ENCODE measurements at places on chromosomes 2 and 18. TPM values are rescaled to one million over a fixed set of nuclear protein-coding genes. Genes with fewer than 3 reads are reported as not detected.

DNA sequence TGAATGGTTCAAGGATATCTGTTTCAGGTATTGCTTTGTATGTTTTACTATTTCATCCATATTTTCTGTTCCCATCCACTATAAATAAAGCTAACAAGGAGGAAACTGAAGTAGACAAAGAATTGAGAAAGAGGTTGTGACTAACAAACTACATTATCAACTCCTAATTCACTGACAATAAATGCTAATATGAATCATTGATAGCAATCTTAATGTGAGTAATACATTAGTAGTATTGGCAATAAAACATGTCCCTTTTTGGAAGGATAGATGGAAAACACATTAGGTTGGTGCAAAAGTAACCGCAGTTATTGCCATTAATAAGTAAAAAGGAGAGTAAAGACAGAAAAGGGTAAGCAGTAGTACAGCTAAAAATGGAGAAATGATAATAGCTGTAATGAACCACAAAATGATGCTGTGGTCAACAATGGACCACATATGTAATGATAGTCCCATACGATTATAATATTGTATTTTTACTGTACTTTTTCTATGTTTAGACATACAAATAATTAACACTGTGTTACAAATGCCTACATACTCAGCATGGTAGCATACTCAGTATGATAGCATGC is 104.7 kb downstream of the THADA start:
- DNase-seq: no peak

DNA sequence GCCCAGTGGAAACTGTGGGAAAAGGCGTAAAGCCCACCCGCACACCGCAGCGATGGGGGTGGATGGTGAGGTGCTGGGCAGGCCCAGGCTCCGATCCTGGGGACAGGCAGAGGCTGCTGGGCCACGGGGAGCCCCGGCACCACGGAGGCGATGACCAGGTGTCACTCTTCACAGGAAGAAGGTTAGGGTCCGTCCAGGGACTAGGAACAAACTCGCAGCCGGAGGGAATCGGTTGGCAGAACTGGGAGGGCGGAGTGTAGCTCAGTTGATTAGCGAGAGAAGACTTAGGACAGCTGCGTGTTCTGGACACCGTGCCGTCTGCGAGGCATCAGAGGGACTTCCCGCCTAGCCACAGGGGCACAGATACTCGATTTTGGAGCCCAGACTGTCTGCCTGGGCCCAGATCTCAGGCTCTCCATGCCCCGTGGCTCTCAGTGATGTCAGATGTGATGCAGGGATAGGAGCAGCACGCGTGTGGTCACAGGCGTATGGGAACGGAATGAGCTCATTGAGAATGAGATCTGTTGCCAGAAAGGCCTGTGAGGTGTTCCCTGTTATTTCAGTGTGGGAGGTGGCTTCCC is 16.1 kb upstream of the ALLC start:
- no peak for DNase-seq

DNA sequence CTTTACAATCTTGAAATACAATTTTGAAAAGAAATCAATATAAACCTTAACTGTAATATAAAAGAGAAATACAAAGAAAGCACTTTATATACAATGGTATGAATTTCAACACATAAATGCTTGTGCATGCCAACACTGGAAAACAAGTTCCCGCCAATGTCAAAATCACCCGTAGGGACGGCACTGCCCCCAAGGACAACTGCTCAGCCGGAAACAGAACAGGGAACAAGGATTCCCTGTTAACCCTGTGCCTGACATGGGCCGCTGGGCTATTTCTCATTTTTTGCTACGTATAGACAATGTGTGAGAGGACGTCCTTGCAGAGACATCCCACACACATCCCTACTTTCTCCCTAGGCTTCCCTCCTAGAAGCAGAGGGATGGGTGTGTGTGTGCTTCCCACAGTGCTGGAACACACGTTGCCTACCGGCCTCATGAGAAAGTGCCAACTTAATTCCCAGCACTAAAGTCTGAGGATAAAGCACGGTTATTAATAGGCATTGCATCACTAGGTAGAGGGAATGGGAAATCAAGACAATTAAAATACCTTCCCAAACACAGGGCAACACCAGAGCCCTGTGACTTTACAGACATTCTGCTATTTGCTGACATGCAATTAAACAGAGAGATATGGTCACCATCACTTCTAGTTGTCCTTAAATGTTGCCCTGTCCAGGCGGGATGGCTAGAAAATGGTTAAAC is 14.4 kb downstream of the AFG3L2 start:
- DNase-seq: no peak

GRCh38 chr18:21083017-21083416 is 28.6 kb downstream of the ROCK1 start:
- no peak for DNase-seq

- no peak for DNase-seq
These were observed 163.6 kb downstream of the AGPS start for GRCh38 chr2:177556153-177556552.

DNA sequence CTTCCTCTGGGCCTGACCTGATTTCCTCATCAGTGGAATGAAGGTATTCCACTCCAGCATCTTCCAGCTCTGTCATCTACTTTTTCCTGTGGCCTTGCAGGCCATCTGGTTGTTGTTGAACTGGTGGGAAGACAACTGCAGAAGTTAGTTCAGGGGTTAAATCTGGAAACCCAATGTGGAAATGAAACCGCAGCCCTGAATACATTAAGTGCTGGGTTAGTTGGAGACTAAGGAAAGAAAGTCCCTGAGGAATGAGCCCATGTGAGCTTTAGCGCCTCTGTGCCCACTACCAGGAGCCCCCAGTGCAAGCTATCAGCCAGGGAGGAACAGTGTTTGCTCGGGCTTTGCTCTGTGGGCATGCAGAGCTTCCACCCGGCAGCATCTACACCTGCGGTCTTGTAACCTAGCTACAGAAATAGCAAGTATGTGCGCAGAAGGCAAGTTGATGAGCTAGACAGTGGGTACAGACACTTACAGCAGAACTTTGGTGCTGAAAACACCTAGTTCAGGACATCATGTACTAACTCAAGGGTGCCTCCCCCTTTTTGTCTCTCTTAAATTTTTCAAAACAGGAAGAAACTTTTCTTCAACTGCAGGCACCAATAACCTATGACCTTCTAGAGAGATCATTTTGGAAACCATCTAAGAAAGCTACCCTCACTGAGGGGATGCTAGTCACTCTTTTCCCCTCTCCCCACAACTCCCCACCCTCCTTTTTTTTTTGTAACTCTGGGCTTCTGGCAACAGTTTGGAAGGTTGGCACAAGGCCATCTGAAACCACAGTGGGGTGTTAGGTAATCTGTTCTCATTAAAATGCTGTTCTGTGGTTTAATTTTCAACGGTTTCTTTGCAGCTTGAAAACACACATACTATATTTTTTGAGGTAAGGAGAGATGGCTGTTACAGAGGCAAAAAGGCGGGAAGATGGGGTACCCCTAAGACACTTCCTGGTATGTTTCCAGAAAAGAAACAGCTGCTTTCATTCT is 18.3 kb upstream of the CXCR4 start:
- DNase-seq: peak; percentile 7

DNA sequence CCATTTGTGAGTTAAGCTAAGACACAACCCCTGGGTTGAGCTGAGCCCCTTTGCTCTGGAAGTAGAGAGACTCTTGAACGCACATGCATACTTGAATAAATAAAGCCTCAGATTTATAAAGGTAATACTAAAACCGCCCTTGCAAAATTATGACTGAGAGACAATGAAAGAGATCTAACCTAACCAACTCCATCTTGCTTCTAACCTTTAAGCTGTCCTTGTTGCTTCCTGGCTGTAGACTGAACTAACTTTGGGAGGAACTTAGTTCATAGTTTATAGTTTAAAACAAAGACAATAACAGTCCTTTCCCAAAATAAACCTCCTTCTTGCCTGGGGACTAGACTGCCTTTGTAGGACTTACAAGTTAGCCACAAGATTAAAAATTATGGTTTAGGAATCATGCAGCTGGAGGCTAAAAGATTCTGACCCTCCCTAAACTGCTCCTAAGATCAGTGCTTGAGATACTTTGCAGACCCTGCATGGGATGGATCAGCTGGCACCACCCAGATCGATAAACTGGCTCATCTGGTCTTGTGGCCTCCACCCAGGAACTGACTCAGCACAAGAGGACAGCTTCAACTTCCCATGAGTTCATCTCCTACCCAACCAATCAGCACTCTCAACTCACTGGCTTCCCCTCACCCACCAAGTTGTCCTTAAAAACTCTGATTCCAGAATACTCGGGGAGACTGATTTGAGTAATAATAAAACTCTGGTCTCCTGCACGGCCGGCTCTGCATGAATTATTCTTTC is 240.2 kb upstream of the SLC14A2 start:
- DNase-seq: no peak

GRCh38 chr2:86275384-86275799 is 62.0 kb downstream of the REEP1 start:
- DNase-seq: no peak

DNA sequence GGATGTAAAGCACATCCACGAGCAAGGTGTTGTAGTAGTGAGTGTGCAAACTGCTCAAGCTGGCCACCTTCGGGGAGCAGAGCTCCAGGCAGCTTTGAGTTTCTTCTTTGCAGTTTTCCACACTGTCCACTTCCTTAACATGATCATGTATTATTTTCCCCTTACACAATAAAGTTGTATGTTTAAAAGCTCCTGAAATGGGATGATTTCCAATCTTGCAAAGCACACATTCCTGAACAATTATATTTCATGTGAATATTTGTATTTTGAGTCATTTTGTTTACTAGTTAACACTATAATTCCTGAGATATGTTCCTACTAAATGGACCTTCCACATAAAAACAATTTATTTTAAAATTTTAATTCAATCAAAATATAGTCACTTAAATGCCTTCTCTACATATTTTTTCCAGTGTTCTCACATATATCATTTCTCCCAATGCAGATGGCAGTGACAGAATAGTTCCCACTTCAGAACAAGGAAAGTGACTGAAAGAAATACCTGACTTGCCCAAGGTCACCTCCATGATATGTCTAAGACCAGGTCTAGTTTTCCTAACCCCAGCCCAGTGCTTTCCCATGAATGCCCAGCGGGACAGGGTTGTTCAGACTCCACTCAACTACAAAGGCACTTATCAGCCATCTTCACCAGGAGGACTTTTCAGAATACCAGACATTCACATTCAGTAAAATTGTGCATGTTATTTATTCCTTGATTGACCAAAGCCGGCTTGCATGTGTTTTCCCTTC is 5.5 kb downstream of the CYB5A start:
- DNase-seq: no peak

GRCh38 chr18:57333940-57334339 is 18.4 kb upstream of the ST8SIA3 start:
- no peak for DNase-seq

- peak; percentile 23 for DNase-seq
These were observed 743 bp downstream of the HADHA start for GRCh38 chr2:26243470-26244308.

GRCh38 chr2:84899304-84900204 is 5.9 kb upstream of the TMSB10 start:
- DNase-seq: no peak

DNA sequence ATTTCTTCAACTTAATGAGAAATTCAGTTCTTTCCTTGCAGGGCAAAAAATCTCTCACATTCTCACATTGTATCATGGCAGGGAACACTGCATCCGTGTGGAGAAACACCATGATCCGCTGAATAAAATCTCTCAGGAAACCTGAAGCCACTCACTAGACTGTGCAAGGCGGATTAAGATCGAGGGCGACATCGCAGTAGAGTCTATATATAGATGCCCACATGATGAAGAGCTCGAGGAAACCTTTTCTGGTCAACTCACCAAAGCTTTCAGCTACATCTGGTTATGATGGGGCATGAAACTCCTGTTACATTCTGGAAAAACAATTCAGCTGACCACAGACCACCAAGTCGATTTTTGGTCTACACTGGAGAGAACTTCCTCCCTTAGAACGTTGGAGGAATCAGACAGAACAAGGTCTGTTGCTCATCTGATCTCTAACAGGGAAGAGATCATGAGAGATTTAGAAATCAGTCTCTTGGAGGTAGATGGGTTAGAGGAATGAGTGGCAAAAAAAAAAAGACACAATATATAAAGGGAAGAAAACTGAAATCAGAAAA is 162.9 kb upstream of the ZNF516 start:
- no peak for DNase-seq

- no peak for DNase-seq
These were observed 1.8 kb downstream of the RFTN2 start for GRCh38 chr2:197673606-197674005.

DNA sequence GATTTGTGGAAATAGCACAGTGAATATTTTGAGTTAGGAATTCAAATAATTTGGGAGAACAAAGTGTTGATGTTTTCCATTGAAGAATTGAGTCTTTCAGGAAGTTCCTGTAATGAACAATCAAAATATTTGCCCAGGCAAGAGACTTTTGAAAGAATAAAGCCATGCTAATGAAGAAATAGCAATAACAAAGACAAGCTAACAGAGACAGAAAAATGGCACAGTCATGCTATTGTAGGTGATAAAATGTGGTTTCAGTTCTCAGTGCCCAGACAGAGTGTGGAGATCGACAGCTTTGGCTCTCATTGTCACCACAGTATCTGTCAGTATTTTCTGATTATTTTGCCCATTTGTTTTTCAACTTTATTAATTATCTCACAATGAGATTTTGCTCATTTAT is 490.8 kb upstream of the PIK3C3 start:
- DNase-seq: no peak

- DNase-seq: no peak
These were observed 12.0 kb upstream of the RANBP2 start for GRCh38 chr2:108707300-108707699.

- no peak for DNase-seq
These were observed 119.5 kb downstream of the MAP3K20 start for GRCh38 chr2:173195100-173195499.

DNA sequence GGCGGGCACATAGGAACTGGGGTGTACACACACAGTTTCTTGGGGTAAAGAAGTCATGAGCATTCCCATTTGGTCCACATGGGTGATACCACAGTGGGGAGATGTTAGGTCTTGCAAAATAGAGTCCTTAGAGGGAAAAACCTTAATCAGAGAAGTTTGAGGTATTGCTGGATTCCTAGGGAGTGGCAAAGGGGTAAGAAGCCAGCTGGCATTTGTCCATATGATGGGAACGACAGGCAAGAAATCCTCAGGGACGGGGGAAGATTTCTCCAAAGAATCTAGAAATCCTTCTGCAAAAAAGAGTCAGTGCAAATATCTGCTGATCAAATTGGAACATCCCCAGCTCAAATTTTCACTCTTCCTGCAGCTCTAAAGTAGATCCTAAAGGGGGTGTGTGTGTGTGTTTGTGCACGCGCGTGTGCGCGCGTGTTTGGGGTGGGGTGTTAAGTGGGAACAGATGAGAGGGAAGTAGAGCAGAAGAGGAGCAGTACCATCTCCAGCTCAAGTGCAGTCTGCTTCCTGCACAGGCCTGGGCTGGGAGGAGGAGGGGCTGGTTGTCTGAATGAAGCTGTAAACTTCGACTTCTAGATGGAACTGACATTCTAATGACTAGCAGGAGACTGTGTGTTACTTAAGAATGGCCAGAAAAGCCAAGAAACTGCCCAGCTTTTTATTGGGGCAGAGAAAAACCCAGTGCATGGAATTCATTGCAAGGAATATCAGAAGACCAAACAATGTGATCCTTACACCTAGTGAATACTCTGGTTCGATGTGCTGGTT is 168.0 kb downstream of the SPP2 start:
- no peak for DNase-seq

The NETO1 gene
- total RNA-seq: 19.8 TPM

The SCYGR4 gene
- not detected for total RNA-seq

The ARL4C gene
- total RNA-seq: 59.3 TPM

The GCA gene
- total RNA-seq: 14.5 TPM

The GREB1L gene
- 16.2 TPM for total RNA-seq

The ONECUT2 gene
- total RNA-seq: 6.2 TPM

The C1GALT1C1L gene
- total RNA-seq: not detected

The ANKRD29 gene
- 0.70 TPM for total RNA-seq

The MOCOS gene
- 1.9 TPM for total RNA-seq

The COLEC11 gene
- total RNA-seq: not detected

All from astrocyte (in vitro differentiated cells and primary cell).